ENCODE measurements at places on chromosomes 7 and 10.
A peak's percentile ranks its signal among the peaks of the same experiment; 100 is the strongest.

- DNase-seq = no peak
Measured at GRCh38 chr7:32216759-32217158, 146.6 kb upstream of the PDE1C start.

DNA sequence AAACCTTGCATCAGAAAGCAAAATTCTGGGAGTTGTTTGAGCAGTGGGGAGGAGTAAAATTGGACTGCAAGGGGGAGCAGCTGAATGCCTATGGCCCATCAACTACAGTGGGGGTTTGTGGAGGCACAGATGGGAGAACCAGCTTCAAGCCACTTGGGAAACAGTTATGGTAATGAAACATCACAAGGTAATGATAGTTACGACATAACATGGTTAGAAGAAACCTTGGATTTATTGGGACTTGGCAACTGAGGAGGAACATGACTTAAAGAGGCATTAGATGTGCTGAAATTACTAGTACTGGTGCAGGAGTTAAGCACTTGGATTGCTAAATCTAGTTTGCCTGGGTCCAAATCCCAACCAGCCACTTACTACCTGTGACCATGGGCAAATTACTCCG lies 868.4 kb downstream of the KCNMA1 start:
- DNase-seq = no peak

- peak; percentile 68 for DNase-seq
Measured at GRCh38 chr7:129665013-129665401, 53.5 kb downstream of the NRF1 start.

DNA sequence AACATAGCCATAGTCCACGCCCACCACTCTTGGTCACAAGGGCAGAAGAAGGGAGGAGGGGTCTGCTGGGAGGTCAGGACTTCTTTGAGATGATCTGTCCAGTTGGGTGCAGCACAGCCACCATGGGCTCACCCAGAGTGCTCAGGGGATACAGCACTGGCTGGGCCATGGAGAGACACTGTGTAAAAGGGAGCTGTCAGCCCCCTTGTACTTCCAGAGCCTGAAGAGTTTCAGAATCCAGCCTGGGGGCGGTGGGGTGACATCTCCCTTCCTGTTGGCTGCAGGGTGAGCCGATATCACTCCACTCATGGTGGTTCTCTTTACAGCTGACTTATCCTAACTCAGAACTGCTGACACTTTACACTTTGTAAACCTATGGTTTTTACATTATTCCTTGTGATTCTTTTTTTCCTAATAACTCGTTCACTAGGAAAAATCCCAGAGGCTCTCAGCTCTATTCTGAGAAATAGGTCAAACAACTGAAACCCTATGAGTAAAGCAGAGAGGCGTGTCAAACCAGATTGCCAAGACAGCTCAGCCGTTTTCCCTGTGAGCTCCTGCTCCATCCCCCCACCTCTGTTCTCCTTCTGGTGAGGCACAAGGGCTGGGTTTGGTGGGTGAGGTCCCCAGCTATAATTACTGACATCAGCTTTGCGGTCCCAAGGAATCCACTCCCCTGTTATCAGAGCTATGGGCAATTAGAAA lies 3.2 kb upstream of the MRPS24 start:
- peak; percentile 46 for DNase-seq

DNA sequence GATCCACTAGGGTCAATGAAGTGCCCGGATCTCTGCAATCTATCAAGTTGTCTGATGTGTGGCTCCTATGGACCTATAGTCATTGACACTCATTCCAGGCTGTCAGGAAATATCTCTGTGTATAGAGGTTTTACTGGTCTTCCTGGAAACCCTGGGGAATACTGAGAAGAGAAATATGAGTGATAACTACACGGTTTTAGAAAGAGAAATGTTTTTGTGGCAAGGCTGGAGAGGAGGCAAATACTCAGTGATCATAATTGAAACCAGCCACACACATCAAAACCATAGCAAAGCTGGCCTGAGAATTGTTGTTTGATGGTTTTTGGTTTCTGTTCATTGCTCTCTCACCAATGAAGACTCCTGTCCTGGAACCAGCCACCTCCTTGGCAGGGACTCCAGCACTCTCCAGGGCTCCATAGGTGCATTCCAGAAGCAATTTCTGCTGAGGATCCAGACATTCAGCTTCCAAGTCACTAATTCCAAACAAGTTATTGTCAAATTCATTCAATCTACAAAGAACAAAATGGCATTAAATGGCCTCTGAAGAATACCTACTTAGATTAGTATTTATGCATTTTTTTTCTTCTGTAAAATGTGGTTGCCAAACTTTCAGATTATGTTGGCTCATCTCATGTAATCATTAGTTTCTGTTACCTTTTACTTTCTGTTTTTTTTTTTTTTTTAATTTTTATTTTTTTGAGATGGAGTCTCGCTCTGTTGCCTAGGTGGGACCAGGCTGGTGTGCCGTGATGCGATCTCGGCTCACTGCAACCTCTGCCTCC lies 108.6 kb upstream of the ABI1 start:
- DNase-seq = no peak

GRCh38 chr10:119480667-119481066 lies 61.9 kb downstream of the RGS10 start:
- DNase-seq = no peak

- DNase-seq = no peak
Measured at GRCh38 chr7:24802300-24802699, 45.0 kb upstream of the GSDME start.

DNA sequence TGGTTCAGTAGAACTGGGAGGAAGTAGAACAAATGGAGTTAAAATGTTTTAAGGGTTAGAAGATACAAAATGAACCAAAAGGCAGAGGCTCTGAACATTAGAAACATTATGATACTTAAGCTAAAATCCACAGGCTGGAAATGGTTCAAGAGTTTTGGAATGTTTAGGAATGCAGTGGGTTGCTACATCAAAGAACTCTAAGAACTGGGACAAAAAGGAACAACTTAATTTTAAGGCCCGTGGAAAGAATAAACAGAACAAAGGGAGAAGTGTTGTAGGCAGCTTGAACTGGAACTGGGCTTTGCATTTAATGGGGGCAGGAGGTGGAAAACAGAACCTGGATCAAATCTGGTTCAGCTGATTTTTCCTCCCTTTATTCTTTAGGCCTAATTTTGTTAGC lies 3.5 kb upstream of the C7orf25 start:
- no peak for DNase-seq

All from HS-27A (cell line).